ENCODE measurements at places on chromosomes 1 and 21. TPM values are rescaled to one million over a fixed set of nuclear protein-coding genes. Genes with fewer than 3 reads are reported as not detected.

- H3K4me1 ChIP-seq = no peaks in the 10 kb centered on the region
- H3K27ac ChIP-seq = no peak within 1 kb of the TSS
- H3K36me3 ChIP-seq = no peaks in the 10 kb centered on the region
- H3K4me3 ChIP-seq = no peak within 1 kb of the TSS
Measured at GRCh38 chr1:223665592-223666312, at the start of gene CAPN8. TSS of gene CAPN8 (minus strand) at chr1:223665701. CDS start at chr1:223665646, 55 bp downstream.

DNA sequence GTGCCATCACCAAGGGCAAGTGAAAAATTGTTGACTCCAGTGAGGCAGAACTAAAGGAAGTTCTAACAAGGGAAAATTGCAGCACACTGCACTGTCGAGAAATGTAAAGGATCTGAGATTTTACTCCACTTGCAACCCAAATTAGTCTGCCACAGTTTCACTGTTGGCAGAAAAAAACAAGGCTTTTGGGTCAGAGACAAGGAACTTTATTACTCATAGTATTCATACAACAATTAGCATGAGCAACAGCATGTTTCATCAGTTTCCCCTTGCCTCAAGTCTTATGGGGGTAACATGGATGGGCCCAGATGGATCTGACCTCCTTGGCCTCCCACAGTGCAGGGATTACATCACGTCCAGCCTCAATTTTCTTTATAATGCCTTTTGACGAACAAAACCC, 125.3 kb downstream of the LTN1 start:
- DNase-seq = no peak
- no peak overlapping the region for H3K27ac ChIP-seq
- no peaks in the 10 kb centered on the region for H3K4me1 ChIP-seq
- H3K4me3 ChIP-seq = no peak overlapping the region
- peaks cover 2% of the 10 kb centered on the region for H3K36me3 ChIP-seq

- H3K36me3 ChIP-seq = no peaks in the 10 kb centered on the region
- no peaks in the 10 kb centered on the region for H3K27me3 ChIP-seq
- no peaks in the 10 kb centered on the region for H3K4me1 ChIP-seq
- no peak for DNase-seq
- no peak overlapping the region for H3K4me3 ChIP-seq
Measured at GRCh38 chr1:35046730-35047129, 15.0 kb upstream of the ZMYM6 start.

DNA sequence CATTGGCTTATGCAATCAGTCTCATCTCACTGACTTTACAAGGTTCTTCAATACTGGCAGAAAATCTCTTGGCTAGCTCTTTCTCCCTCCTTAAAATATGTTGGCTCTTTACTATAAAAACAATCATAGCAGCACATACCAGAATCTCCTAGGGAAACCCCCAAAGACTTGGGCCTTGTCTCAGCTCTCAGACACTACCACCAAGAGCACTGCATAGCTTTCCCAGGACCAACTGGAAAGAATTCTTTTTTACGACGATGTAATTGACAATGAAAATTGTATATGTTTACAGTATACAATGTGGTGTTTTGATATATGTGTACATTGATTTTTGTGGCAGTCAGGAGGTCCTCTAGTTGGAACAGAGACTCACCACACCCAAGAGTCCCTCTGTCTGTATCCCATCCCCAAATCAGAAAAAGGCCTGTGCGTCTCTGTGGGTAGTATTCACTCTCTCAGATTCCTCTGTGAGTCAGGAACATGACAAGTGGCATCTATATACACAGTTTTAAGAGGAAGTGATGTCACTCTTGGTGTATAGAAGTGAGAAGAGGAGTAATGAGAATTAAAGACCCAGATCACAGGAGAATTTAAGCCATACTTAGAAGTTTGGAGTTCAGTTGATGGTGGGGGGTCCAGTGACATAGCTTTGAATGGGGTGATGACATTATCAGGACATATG, 21.1 kb downstream of the SMAP2 start:
- no peaks in the 10 kb centered on the region for H3K4me1 ChIP-seq
- no peaks in the 10 kb centered on the region for H3K27me3 ChIP-seq
- peak overlapping the region; percentile 1 for H3K27ac ChIP-seq

GRCh38 chr1:38092256-38092655, 45.7 kb upstream of the POU3F1 start:
- H3K4me3 ChIP-seq = no peak overlapping the region
- DNase-seq = no peak
- H3K27me3 ChIP-seq = no peaks in the 10 kb centered on the region
- H3K36me3 ChIP-seq = no peaks in the 10 kb centered on the region
- H3K27ac ChIP-seq = no peak overlapping the region

DNA sequence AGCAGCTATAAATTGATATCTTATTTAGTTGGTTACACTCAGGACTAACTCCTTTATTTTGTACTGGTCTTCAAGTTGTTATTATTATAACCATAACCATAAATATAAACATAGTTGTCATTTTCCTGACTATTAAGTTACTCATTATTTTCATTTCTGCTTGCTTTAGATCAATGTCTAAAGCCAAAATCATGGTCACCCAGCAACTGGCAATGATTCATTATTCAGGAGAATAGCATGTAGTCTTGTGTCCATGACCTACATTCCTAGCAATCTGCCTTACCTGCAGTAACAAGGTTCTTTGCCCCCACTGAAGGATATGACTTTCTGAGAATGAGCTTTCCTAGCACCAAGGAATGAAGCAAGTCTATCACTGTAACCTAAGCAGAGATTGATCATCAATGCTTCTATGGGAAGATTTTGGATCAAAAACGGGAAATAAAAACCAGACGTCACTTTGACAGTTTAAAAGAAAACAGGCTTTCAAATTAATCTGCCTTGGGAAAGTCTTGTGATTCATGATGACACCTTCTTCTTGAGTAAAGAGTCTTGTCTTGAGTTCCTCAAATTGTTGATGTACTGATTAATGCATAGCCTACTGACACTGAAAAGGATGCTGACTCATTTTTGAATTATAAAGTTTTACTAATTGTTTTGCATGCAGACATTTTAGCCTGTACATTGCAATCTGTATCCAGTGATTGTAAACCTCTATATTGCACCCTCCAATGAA, 203.3 kb upstream of the IVNS1ABP start:
- DNase-seq = no peak
- no peaks in the 10 kb centered on the region for H3K27me3 ChIP-seq
- H3K4me1 ChIP-seq = no peaks in the 10 kb centered on the region
- H3K4me3 ChIP-seq = no peak overlapping the region
- H3K36me3 ChIP-seq = no peaks in the 10 kb centered on the region

DNA sequence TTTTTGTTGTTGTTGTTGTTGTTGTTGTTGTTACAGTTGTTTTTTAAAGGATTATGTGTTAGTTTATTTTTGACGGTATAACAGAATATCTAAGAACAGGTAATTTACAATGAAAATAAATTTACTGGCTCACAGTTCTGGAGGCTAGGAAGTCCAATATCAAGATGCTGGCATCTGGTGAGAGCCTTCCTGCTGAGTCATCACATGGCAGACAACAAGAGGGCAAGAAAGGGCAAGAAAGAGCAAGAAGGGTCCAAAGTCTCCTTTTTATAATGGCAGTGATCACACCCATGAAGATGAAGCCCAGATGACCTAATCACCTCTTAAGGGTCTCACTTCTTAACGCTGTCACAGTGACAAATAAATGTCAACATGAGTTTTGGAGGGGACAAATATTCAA, 142.1 kb downstream of the NEGR1 start:
- DNase-seq = no peak
- no peak overlapping the region for H3K27ac ChIP-seq
- no peaks in the 10 kb centered on the region for H3K36me3 ChIP-seq
- no peak overlapping the region for H3K4me3 ChIP-seq

- no peak overlapping the region for H3K4me3 ChIP-seq
- H3K27me3 ChIP-seq = no peaks in the 10 kb centered on the region
- H3K27ac ChIP-seq = no peak overlapping the region
- H3K36me3 ChIP-seq = no peaks in the 10 kb centered on the region
- no peak for DNase-seq
Measured at GRCh38 chr1:86052948-86053698, 103.4 kb downstream of the COL24A1 start.

DNA sequence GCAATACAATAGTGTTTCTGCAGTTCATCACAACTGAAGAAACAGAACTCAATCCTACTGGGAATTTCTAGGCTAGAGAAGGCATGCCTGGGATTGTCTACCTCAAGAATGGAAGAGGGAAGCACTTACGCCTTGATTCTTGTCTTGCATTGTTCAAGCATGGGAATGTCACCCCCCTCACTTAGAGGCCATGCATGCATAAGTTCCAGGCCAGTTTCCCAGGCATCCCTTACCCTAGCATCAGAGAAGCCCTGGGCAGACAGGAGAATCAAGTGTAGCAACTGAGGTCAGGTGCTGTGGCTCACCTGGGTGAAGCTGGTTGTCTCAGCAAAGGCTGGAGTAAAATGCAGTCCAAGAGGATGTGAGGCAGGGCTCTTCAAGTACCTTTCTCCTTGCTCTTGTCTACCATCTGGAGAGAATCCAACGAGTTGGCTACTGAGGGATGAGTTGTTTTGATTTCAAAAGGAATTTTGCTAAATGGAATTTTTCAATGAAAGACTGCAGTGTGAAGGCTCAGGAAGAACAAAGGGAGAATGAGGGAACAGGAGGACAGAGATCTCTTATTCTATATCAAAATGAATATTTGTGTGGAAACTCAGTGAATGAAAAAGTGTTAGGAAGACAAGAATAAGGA, 174.3 kb downstream of the NEK7 start:
- H3K4me1 ChIP-seq = no peaks in the 10 kb centered on the region
- no peak for DNase-seq
- no peaks in the 10 kb centered on the region for H3K36me3 ChIP-seq

DNA sequence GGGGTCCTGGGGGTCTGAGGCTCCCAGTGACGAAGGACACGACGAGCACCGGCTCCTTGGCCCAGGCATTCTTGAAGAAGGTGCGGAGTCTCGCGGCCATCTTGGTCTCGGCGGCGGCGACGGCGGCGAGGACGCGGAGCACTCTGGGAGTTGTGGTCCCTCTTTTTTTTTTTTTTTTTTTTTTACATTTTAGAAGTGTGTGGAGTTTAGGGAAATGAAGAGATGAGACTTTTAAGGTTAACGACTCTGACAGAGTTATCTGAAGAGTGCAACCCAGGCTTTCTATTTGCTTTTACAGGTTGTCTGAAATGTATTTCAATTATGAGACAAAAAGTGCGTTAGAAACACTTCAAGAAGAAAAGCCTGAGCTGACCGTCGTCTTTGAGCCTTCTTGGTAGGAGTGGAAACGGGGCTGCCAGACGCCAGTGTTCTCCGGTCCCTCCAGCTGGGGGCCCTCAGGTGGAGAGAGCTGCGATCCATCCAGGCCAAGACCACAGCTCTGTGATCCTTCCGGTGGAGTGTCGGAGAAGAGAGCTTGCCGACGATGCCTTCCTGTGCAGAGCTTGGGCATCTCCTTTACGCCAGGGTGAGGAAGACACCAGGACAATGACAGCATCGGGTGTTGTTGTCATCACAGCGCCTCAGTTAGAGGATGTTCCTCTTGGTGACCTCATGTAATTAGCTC, 9.7 kb downstream of the OR2B11 start:
- H3K4me3 ChIP-seq = peak overlapping the region; percentile 61
- no peaks in the 10 kb centered on the region for H3K4me1 ChIP-seq
- H3K27ac ChIP-seq = no peak overlapping the region
- peak; percentile 79 for DNase-seq
- no peaks in the 10 kb centered on the region for H3K27me3 ChIP-seq

DNA sequence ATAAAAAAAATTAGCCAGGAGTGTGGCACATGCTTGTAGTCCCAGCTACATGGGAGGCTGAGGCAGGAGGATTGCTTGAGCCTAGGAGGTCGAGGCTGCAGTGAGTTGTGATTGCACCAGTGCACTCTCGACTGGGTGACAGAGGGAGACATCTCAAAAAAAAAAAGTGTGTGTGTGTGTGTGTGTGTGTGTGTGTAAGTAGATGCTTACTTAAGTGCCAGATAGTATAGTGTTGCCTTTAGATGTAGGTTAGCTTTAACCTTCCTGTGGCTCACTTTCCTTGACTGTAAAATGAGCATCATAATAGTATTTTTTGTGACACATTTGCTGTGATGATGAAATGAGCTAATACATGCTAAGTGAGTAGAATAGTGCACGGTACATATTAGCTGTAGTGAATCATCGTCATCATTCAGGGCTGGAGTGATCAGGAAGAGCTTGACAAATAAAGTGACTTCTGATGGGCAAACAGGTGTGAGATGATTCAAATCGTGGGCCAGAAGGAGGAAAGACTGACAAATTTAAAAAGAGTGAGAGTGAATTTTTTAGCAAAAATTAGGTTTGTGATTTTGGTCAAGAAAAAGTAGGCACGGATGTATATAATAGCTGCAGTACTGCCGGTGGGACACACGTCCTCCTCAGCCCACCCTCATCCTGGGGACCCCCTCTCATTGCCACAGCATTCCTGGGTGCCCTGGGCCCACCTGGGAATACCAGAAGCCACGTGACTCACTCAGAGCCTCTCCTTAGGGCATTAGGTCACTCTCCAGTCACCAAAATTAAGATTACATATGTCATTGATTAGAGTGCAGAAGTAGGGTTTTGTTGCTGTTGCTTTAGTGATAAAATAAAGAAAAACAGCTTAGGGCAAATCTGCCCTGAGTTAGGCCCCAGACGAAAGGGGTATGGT, 33.9 kb downstream of the EIF2D start:
- no peak overlapping the region for H3K27ac ChIP-seq
- H3K36me3 ChIP-seq = no peaks in the 10 kb centered on the region
- no peaks in the 10 kb centered on the region for H3K4me1 ChIP-seq
- H3K27me3 ChIP-seq = no peaks in the 10 kb centered on the region

DNA sequence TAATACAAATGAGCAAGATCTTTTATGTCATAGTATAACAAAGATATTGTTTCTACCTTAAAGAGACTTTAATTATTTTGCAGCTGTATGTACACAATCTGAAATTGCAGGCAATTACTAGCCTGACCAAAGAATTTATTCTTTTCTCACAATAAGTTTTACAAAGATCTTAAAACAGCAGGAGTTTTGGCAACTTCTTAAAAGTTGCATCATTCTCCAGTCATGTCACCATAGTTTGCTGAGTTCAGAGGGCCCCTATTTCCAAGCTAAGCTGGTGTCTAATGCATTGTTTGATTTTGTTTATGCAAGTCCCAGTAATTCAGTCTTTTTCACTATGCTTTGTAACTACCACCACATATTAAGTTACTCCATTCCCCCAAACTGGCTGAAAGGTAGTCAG, 114.8 kb downstream of the DNAH14 start:
- DNase-seq = no peak
- no peak overlapping the region for H3K27ac ChIP-seq
- H3K27me3 ChIP-seq = no peaks in the 10 kb centered on the region
- no peaks in the 10 kb centered on the region for H3K4me1 ChIP-seq
- H3K4me3 ChIP-seq = no peak overlapping the region

- H3K27ac ChIP-seq = no peak overlapping the region
- H3K4me3 ChIP-seq = no peak overlapping the region
- no peak for DNase-seq
- no peaks in the 10 kb centered on the region for H3K36me3 ChIP-seq
Measured at GRCh38 chr1:44084998-44085675, 33.5 kb upstream of the KLF17 start.

GRCh38 chr1:169872906-169873305, 20.8 kb downstream of the SCYL3 start:
- H3K36me3 ChIP-seq = peaks cover 67% of the 10 kb centered on the region
- no peak overlapping the region for H3K27ac ChIP-seq
- no peak for DNase-seq
- H3K4me3 ChIP-seq = no peak overlapping the region
- no peaks in the 10 kb centered on the region for H3K4me1 ChIP-seq

Gene C1orf87
- 0.38 TPM for total RNA-seq

Gene ARHGAP30
- total RNA-seq = 21.6 TPM

Gene SPATA45
- total RNA-seq = 0.57 TPM

Gene RAP1GAP
- total RNA-seq = 39.2 TPM

Gene LCE2A
- total RNA-seq = not detected

Gene ANGPTL7
- 0.19 TPM for total RNA-seq

Gene CFHR3
- 2.1 TPM for total RNA-seq

Gene GABPB2
- total RNA-seq = 20.5 TPM

Gene DMRTA2
- not detected for total RNA-seq
